ENCODE measurements at places on chromosomes 13 and 19.

GRCh38 chr19:56315077-56315828 is 614 bp upstream of the ZSCAN5A start:
- peak overlapping the region; percentile 100 for H3K27ac ChIP-seq
- peaks cover 20% of the 10 kb centered on the region for H3K36me3 ChIP-seq
- H3K4me3 ChIP-seq: peak overlapping the region; percentile 83

DNA sequence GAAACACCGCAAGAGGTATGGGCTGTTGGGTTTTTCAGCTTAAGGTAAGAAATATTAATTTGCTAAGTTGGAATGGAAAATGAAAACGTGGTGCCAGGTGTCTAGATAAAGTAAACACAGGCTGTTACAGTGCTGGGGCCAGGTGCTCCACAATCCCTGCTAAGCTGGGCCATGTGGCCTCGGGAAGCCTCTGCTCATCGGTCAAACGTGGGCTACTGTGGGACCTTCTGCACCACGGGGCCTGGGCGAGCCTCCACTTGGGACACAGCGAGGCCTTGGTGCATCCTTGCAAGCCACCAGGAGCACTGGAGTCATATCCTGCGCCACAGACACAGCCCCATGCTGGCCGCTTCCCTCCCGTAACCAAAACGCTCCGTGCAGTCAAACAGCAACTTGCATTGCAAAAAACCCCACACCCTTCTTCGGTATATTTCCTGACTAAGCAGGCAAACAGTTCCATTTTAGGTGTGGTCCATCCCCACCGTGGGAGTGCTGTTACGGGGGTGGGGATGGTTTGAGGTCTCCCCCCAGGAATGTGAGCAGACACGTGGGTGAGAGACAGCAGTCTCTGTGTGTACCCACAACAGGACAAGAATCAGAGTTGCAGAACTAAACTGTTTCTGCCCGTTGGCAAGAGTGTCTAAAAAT is 96.3 kb upstream of the SOX1 start:
- no peak overlapping the region for H3K4me3 ChIP-seq
- peaks cover 6% of the 10 kb centered on the region for H3K27me3 ChIP-seq
- no peak for DNase-seq
- no peaks in the 10 kb centered on the region for H3K36me3 ChIP-seq

DNA sequence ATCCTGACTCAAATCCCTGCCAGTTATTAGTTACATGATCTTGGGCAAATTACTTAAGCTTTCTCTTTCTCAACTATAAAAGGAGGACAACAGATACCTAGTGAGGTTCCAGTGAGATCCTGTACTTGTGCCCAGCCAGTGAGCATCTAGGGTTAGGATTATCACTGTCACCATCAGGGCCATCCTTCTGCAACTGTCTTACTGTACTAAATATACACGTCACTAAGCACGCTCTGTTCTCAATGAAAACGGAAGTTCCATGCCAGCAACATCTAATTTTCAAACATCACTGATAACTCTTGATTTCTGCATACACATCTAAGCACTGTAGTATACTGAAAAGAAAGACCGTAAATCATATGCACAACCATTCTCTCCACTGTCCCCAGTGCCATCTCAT is 70.0 kb downstream of the FOXO1 start:
- no peaks in the 10 kb centered on the region for H3K27me3 ChIP-seq
- DNase-seq: no peak
- H3K27ac ChIP-seq: peak overlapping the region; percentile 17
- peaks cover 13% of the 10 kb centered on the region for H3K36me3 ChIP-seq

GRCh38 chr13:45950386-45951000 is 98.9 kb upstream of the SIAH3 start:
- H3K4me1 ChIP-seq: no peaks in the 10 kb centered on the region
- no peaks in the 10 kb centered on the region for H3K36me3 ChIP-seq
- H3K27me3 ChIP-seq: no peaks in the 10 kb centered on the region
- peak overlapping the region; percentile 15 for H3K27ac ChIP-seq
- DNase-seq: no peak

GRCh38 chr13:74442751-74443150 is 308.5 kb upstream of the KLF12 start:
- no peak for DNase-seq
- H3K36me3 ChIP-seq: peaks cover 4% of the 10 kb centered on the region
- no peak overlapping the region for H3K4me3 ChIP-seq
- no peak overlapping the region for H3K27ac ChIP-seq

DNA sequence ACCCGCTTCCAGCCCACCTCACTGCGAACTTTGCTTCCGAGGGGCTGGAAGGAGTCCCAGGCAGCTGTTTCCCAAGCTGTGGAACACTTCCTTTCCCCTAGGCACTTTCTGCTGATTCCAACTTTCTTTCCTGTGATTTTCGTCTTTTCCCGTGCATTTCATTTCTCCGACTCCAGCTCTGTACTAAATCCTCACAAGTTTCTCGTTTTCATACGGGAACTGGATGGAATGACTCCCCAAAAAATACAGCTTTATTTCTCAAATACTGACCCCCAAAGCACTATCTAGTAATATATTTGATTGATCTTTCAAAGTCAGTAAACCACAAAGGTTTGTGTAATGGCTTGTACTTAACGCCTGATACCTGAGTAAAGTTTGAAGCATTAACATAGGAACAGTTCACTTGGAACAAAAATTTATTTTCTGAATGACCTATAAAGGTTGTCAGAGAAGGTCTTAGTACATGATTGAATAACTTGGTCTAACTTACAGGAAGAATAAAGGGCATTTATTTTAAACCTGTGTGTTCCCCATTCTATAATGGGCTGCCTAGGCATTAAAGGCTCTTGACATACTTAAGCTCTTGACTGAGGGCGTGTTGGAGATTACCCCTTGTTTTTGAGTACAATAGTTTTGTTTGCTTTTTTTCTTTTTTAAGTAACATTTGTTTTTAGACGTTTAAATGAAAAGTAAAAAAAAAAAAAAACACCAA is 1.3 kb upstream of the PCDH9 start:
- H3K4me1 ChIP-seq: peaks cover 6% of the 10 kb centered on the region
- no peaks in the 10 kb centered on the region for H3K36me3 ChIP-seq
- peaks cover 13% of the 10 kb centered on the region for H3K27me3 ChIP-seq
- DNase-seq: no peak
- H3K4me3 ChIP-seq: no peak overlapping the region
- peak overlapping the region; percentile 7 for H3K27ac ChIP-seq

- H3K27ac ChIP-seq: no peak overlapping the region
- H3K27me3 ChIP-seq: no peaks in the 10 kb centered on the region
- H3K4me3 ChIP-seq: peak overlapping the region; percentile 30
Measured at GRCh38 chr19:32403291-32403995, 2.1 kb upstream of the DPY19L3 start.

DNA sequence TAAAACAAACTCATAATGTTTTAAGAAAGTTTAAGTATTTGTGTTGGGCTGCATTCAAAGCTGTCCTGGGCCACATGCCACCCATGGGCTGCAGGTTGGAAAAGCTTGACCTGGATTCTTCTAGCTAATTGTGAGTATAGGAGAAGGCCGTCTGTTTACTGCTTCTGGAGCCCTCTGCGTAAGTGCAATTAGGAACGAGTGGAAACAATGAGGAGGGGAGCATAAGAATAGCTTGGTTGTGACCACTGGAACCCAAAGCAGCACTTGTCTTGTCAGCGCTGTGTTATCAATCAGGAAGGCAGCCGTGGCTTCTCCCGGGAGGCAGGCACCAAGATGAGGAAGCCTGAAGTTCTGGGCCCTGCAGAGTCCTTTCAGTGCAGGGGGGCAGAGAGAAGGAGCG is 110.4 kb upstream of the MBNL2 start:
- peaks cover 7% of the 10 kb centered on the region for H3K4me1 ChIP-seq
- no peak for DNase-seq
- H3K36me3 ChIP-seq: no peaks in the 10 kb centered on the region
